ENCODE measurements at places on chromosomes 3 and 15.
A peak's percentile ranks its signal among the peaks of the same experiment; 100 is the strongest.

DNA sequence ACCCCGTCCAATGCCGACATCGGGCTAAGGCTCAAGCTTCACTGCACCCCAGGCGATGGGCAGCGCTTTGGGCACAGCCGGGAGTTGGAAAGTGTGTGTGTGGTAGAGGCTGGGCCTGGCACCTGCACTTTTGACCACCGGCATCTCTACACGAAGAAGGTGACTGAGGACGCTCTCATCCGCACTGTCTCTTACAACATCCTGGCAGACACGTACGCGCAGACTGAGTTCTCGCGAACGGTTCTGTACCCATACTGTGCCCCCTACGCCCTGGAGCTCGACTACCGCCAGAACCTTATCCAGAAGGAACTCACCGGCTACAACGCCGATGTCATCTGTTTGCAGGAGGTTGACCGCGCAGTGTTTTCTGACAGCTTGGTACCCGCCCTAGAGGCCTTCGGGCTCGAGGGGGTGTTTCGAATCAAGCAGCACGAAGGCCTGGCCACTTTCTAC is 1.0 kb downstream of the PDE12 start:
- DNase-seq, result peak; percentile 62

DNA sequence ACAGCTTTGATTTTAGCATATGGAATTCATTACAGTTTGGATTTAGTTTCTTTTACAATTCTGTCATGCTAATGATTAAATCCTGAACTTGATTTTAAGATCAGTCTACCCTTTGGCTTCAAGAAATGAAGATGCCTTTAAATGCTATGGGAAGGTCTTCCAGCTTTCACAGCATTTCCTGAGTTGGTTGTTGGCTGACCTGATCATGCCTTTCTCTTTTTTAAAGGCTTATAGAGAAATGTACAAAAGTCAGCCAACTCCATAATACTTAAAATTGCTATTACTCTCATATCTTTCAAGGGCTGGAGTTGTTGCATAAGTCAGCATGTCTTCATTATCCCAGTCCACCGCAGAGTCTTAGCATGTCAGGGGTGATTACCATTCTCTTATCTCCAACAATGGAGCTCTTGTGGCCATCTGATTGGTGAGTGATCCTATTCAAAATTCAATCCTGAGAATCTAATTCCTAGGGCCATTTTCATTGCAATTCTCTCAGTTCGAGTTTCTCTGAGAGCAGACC is 123.8 kb downstream of the GMNC start:
- no peak for DNase-seq

- peak; percentile 53 for DNase-seq
Measured at GRCh38 chr3:42096796-42097565, 5.8 kb downstream of the TRAK1 start.

GRCh38 chr3:177968891-177969290 is 567.3 kb upstream of the KCNMB2 start:
- DNase-seq, result peak; percentile 25

GRCh38 chr15:73317651-73318462 is 50.9 kb downstream of the HCN4 start:
- no peak for DNase-seq

GRCh38 chr3:195774917-195775316 is 36.8 kb downstream of the MUC4 start:
- DNase-seq, result peak; percentile 51

DNA sequence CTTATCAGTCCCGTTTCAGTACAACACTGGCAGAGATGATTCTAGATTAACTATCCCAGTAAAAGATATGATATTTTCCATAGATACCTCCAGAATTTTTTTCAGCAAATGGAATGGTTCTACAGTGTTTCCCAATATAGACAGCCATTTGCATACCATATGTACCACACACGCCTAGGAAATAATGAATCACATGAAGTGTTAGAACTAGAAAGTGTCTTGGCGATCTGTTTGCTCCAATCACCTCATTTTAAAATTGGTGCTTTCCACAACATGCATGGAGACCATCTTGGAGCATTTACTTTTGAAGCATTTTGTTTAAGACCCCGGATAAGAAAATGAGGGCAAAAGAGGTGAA is 2.0 kb downstream of the C2CD4A start:
- no peak for DNase-seq

- peak; percentile 51 for DNase-seq
Measured at GRCh38 chr15:70264014-70264582, 166.4 kb upstream of the TLE3 start.

DNA sequence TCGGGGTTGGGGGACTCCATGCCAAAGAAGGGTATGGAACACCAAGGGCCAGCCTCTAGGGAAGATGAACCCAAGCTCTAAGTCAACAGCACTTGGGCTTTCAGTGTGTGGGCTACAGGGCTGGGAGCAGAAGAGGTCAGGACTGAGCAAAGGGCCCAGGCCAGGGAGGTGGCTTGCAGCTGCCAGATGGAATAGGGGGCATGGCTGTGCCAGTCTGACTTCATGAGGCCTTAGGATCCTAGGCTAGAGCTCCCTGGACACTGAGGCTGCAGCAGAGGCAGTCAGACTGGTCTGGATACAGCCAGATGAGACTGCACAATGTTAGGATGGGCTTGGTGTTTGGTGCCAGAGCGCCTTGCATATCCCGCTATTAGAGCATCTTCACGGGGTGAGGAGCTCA is 3.8 kb downstream of the RASGRF1 start:
- DNase-seq, result no peak

- DNase-seq, result no peak
Measured at GRCh38 chr15:99718421-99718820, 14.8 kb downstream of the LYSMD4 start.

DNA sequence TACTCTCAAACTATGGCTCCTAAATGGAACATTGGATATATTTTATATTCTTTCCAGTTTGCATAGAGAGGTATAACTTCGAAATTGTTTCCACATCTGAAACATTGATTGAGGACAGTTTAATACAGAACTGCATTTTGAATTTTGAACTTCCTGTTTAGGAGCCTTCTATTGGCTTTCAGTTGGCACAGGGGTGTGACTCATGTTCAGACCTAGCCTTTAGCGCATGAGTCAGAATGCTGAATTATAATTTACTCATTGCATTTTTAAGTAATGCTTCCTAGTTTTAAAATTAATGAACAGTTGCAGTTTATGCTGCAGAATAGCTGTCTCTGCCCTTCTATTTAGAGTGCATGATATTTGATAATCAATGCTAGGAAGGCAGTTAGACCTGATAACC is 751.7 kb downstream of the CADM2 start:
- peak; percentile 21 for DNase-seq

DNA sequence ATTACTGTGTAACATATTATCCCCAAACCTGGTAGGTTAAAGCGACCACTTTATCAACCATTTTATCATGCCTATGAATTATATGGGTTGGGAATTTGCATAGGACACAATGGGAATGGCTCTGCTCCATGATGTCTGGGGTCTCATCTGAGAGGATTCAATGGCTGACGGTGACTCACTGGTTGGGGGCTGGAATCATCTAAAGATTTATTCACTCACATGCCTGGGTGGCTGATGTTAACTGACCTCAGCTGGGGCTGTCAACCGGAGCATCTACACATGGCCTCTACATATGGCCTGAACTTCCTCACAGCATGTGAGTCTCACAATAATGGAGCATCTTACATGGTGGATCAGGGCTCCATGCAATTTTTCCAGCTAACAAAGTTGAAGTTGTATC is 313.1 kb upstream of the PPP2R3A start:
- DNase-seq, result no peak

GRCh38 chr3:51796854-51797253 is 17.8 kb upstream of the IQCF6 start:
- DNase-seq, result no peak

GRCh38 chr3:115280506-115280905 is 133.4 kb upstream of the ZBTB20 start:
- DNase-seq, result peak; percentile 5

GRCh38 chr3:149352556-149352955 is 19.1 kb upstream of the TM4SF18 start:
- DNase-seq, result peak; percentile 74

GRCh38 chr15:101288905-101289513 is 6.0 kb downstream of the SNRPA1 start:
- peak; percentile 61 for DNase-seq

- DNase-seq, result no peak
Measured at GRCh38 chr3:38653685-38654537, 4.4 kb upstream of the SCN5A start.

- DNase-seq, result peak; percentile 58
Measured at GRCh38 chr15:65660927-65661326, 39.2 kb downstream of the SLC24A1 start.

GRCh38 chr15:99115300-99116215 is 10.7 kb downstream of the SYNM start:
- DNase-seq, result no peak

DNA sequence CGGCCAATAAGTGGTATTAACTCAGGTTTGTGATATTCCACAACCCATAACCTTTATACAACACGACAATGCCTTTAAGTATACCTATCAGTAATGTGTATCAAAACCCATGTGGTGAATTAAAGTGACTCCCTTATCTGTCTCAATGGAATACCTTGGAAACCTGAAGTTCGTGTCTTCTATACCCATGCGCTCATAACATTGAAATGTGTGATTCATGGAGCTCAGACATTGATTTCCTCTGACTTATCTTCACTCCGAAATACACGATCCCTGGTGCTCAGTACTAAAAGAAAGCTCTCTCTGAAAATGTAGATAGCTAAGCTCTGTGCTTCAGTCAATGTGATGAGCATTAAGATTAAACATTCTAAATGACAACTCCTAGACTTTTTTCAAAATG is 140.3 kb downstream of the TBC1D5 start:
- peak; percentile 5 for DNase-seq

DNA sequence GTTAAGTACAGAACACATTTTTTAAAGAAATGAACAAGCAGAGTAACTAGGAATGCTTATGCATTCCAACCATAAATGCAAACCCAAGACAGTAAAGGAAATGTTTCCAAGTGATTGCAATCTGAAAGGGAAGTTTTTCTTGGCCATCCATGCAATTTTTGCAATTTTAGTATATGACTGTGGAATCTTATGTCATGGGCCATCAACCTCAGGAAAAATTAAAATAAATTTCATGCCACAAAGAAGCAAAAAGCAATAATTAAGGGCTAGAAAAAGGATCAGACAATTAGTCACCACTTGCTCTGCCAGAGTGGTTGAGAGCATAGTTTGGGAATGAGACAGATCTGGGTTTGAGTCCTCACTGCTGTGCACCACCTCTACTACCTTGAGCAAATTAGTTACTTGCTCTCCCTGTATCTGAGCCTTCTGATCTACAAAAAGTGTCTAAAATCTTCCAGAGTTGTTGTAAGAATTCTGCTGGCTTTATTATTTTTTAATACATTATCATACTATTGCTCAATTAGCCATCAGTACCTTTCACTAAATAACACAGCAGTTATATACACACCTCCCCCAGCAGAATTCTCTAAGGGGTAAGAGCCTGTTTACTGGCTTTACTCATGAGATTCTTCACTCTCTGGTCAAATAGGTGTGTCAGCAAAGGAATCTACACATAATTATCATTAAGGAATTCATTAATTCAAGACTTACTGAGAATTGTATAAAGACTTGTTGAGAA is 49.7 kb upstream of the FBN1 start:
- peak; percentile 93 for DNase-seq

GRCh38 chr3:151391720-151392119 is 7.2 kb upstream of the P2RY12 start:
- DNase-seq, result no peak

GRCh38 chr15:72315706-72316370 is 4.1 kb downstream of the CELF6 start:
- DNase-seq, result peak; percentile 5

- DNase-seq, result no peak
Measured at GRCh38 chr3:64832098-64832497, 144.3 kb upstream of the ADAMTS9 start.

GRCh38 chr15:68149059-68149458 is 56.1 kb downstream of the CALML4 start:
- peak; percentile 64 for DNase-seq

- DNase-seq, result no peak
Measured at GRCh38 chr3:140950863-140951262, 9.2 kb downstream of the SLC25A36 start.

DNA sequence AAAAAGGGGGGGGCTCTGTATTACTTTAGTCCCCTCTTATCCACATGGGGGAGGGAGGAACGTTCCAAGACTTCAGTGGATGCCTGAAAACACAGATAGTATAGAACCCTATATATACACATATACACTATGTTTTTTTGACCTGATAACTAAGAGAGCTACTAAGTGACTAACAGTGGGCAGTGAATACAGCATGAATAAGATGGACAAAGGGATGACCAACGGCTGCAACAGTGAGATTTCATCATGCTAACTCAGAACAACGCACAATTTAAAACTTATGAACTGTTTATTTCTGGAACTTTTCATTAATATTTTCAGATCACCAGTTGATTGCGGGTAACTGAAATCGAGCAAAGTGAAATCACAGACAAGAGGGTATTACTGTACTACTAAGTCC is 7.3 kb downstream of the DCUN1D1 start:
- DNase-seq, result peak; percentile 51

DNA sequence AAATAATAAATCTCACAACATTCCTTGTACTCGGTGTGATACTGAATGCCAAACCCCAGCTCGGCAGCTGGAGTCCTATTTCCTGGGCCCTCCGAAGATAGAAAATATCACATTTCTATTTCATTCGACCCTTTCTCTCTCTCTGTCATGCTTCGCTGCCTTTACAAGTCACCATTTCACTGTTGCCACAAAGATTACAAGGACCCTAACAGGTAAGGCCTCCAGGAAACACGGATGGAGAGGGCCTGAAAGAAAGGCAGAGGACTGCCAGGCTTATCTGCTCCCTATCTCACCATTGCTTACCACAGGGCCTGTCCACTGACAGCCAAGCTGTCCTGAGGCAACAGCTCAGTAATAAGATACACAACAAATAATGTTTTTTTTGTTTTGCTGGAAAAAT is 376.5 kb downstream of the MECOM start:
- no peak for DNase-seq

- DNase-seq, result no peak
Measured at GRCh38 chr3:44674211-44674610, 25.7 kb downstream of the ZNF35 start.

GRCh38 chr15:64029110-64029509 is 17.2 kb downstream of the DAPK2 start:
- no peak for DNase-seq

DNA sequence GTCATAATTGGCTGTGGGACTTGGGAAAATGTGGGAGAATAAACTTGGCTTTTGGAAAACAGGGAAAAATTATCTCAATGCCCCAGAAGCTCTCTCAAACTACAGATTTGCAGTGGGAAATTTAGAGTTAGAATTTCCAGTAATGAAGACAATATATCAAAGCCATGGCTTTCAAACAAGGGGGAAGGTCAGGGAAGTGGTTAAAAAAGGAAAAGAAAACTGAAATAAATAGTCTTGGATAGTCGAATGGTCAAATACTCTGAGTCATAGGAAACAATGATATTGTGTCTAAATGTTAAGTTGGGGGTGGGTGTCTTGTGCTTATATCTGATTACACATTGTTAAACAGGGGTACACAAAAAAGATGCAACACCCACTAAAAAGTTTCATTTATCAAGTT is 272.4 kb upstream of the COL8A1 start:
- DNase-seq, result peak; percentile 14

- peak; percentile 97 for DNase-seq
Measured at GRCh38 chr3:146503461-146504202, 34.3 kb upstream of the PLSCR2 start.

- DNase-seq, result peak; percentile 59
Measured at GRCh38 chr3:52243791-52244628, 1.5 kb upstream of the PPM1M start.

- DNase-seq, result no peak
Measured at GRCh38 chr15:48522911-48523310, 122.6 kb downstream of the FBN1 start.

- peak; percentile 58 for DNase-seq
Measured at GRCh38 chr15:58260725-58261267, 122.6 kb downstream of the AQP9 start.

All from fibroblast of mammary gland (primary cell).